ENCODE measurements at places on chromosomes 7 and 10.

DNA sequence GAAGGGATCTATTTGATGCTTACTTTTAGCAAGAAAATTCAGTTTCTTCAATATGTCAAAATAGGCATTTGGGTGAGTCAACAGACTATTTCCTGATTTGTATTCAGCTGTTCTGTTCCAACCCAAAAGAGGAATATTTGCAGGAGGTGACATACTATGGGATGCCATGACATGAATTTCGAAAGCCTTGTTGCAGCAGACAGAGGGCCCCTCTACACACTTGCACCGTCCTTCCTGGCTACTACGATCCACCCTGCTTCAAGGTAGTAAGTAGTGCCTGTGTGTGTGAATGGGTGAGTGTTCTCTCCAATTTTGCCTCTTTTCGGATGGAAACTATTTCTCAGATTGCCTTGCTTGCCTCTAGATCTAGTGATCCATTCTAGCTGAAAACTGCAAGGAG lies 413.0 kb upstream of the ADARB2 start:
- DNase-seq, result no peak

DNA sequence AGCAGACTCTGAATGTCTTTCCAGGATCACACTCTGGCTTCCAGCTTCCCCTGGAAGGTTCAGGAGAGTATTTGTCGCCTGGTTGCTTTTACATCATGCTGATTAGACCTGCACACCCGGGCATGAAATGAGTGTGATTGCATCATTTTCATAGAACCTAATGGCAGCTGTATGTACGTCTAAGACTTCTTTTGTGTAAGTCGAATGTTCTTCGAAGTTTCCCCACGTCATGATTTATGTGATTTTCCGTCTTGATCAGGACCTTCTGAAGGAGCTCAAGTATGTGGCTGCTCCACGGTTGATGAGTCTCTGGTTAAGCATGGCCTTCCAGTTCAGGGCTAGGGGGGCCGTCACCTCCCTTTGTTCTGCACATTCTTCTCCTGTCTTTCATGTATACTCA lies 4.5 kb downstream of the EIF4H start:
- DNase-seq, result no peak

DNA sequence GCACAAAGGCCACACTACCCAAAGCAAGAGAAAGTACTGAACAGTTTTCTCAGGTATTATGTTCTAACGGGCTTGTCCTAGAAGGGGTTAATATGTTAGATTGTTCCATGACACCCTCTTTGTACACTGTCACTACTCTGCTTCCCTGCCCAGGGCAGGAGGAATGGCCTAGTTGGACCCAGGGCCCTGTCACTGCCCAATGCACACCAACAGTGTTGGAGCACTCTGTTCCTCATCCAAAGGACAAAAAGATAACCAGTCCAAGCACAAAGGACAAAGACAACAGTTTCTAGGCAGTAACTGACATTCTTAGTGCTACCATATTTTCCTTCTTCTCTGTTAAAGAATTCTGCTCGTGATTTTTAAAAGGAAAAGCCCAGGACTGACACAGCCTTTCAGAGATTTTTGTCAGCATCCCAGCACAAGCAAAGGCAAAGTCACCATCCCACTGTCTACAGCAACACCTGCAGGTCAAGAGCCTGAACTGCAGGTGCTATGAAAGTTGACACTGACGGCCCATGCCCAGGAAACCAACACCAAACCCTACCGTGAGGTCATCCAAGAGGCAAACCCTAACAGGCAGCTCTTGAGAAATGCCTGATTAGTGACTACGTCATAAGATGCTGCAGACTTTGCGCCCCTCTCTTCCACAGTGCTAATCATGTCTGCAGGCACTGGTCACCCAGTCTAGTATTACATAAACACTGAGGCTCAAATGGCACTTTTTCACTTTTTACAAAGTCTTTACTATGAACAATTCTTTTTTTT lies 13.2 kb downstream of the NUDCD3 start:
- peak; percentile 84 for DNase-seq

DNA sequence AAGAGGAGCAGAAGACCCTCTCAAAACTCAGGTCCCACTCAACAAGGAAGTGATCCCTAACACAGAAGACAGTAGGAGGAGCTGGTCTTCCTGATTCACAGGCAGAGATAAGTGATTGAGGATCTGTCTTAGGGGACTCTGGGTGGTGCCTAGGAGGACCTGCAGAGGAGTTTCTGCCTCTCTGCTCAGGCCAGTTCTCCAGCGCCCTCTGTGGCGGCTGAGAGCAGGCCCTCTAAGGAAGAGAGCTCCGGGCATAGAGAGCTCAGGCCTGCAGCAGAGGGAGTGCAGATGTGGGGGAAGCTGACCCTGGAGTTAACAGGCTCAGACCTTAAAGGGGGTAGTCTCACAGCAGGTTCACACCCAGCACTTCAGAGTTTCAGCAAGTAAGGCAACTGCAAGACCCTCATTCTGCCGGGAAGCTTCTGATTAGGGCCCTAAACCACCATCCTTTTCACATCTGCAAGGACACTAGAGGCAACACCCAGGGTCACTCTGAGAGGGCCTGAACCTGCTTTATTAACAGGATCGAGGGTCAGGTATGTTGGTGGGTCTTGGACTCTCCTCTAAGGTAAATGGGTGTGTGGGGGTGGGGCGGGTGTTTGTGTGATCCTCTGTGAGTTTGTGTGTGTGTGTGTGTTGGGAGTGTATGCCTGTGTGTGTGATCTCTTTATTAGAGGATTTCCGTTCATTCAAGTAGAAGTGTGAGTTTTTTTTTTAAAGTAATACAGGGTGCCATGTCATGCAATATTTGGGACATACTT lies 57.6 kb upstream of the TARP start:
- no peak for DNase-seq

DNA sequence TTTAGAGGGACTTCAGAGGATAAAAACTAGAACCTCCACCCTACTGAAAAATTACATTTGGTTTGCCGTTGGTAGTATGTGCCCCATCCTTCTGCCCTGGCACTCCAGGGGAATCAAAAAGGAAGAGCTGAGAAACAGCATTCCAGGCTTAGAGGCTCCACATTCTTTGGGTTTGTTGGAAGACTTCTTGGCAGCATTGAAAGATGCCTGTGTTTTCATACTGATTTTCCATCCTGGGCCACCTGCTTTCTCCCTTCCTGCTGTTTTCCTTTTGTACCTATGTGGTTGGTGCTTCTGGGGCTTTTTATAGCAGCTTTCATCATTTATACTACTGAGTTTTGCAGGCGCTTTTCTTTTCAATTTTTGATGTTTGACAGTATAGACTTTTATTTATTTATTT lies 61.7 kb downstream of the AUTS2 start:
- DNase-seq, result no peak

- no peak for DNase-seq
Observed at GRCh38 chr10:122553341-122553740, 7.2 kb upstream of the DMBT1 start.

DNA sequence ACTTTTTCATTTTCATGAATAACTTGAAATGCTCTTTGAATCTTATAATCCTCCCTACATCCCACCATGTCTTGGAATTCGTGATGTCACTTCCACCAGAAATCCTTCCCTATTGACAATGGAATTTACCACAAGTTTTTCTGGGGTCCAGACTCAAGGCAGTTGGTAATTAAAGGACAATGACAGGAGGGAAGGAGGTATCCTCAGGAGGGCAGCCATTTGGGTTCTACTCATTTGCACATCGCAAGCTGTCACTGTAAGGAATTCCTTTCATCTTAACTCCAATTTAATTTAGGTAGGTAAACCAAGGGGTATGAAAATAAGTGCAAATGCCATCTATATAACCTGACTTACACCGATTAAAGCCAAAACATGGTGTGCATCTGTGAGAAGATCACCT lies 21.9 kb downstream of the LRRC17 start:
- DNase-seq, result no peak

- DNase-seq, result no peak
Observed at GRCh38 chr10:71378336-71379117, 18.2 kb upstream of the CDH23 start.

- DNase-seq, result no peak
Observed at GRCh38 chr7:48251766-48252165, 80.5 kb downstream of the ABCA13 start.

- DNase-seq, result no peak
Observed at GRCh38 chr10:108090476-108091215, 926.1 kb upstream of the SORCS1 start.

GRCh38 chr7:83117466-83117865 lies 45.2 kb downstream of the PCLO start:
- no peak for DNase-seq

- peak; percentile 50 for DNase-seq
Observed at GRCh38 chr7:82049442-82049841, 279.6 kb upstream of the HGF start.

GRCh38 chr10:110421512-110422138 lies 76.1 kb upstream of the DUSP5 start:
- no peak for DNase-seq

- no peak for DNase-seq
Observed at GRCh38 chr7:129519464-129519863, 17.1 kb downstream of the SMKR1 start.

DNA sequence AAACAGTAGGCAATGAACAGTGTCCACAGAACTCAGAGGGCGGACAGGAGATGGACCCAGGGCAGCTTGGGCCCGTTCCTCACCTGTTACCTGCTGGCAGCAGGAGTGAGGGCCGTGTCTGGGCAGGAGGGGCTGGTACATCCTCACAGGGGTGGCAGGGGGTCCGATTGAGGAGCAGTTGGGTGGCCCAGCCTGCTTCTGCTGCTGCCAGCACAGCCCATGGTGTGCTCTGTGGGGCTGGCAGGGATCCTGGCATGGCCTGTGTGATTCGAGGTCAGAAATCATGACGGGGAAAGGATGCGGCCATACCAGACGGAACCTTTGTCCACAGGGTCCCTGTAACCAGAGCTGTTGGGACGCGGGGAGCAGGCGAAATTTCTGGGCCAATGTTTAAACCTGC lies 49.6 kb downstream of the INPP5A start:
- no peak for DNase-seq

- no peak for DNase-seq
Observed at GRCh38 chr7:80273327-80273726, 138.7 kb downstream of the GNAI1 start.

DNA sequence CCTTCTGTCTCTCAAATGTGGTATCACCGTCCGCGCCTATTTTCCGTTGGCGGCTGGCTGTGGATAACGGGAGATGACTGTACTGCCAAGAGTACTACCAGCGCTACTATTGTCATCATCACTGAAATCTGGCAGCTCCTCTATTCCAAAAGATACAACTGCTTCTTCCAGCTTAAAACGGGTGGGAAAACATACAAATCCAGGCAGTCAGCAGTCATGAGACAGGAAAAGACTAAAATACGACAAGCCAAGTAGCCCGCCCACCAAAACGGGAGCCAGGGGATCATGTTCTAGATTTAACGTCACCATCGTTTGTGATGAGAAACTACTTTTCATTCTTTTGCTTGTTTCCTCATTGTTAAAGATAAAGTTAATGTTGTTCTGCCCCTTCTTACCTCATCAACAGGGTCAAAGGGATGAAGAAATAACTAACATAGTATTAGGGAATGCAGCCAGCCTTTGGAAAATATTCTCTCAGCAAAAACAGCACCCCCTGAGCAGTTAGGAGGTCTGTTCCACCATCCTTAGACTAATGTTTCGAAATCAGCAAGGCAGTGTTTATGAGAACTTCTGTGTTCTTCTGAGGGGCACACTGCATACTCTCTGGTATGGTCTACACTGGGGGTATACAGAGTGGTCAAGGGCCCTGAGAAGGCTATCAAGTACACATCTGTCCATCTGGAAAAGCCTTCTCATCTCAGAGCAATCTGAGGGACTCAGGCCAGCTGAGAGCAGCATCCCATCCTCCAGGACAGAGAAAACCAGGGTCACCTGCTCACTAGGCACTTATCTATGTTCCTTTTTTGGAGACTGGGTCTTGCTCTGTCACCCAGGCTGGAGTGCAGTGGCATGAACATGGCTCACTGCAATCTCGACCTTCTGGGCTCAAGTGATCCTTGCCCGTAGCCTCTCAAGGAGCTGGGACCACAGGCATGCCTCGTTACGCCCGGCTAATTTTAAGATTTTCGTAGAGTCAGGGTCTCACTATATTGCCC lies 47.5 kb downstream of the GNA12 start:
- no peak for DNase-seq

DNA sequence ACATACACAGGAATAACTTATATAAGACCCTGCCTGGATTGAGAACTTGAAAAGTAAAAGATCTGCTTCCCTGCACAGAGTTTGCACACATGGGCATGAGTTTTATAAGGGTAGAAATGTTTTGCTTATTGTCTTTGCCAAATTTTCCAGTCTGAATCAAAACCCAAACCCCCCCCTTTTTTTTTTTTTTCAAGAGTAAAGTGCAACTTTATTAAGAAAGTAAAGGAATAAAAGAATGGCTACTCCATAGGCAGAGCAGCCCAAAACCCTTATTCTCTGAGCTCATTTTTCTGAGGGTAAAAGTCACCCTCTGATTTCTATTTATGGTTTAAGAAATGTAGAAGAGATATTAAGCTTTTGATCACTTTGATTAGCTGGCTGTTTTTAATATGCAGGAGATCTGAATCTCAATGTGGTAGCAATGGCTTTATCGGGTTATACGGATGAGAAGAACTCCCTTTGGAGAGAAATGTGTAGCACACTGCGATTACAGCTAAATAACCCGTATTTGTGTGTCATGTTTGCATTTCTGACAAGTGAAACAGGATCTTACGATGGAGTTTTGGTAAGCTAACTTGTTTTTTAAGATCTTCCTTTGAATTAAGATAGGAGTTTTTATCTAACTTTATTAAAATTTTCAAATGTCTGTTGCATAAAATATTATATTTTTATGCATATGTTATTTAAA lies 18.7 kb downstream of the MIOS start:
- no peak for DNase-seq

- peak; percentile 5 for DNase-seq
Observed at GRCh38 chr10:127977357-127978009, 70.6 kb downstream of the PTPRE start.

- DNase-seq, result peak; percentile 25
Observed at GRCh38 chr10:49844775-49845595, 82.9 kb upstream of the OGDHL start.

DNA sequence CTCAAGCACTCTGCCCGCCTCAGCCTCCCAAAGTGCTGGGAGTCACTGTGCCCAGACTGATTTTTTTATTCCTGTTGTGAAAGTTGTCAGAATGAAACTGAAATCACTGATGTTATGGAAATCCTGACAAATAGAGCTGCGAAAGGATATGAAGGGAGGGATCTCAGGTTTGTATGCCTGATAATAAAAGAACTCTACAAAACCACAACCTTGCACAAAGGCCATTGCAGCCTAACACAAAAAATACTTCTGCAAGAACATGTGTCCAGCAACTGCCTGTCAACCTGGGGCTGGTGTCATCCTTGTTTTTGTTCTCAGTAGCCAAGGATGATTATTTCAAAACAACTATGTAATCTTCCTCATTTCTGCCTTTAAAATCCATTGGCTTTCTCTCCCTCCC lies 126.1 kb downstream of the NEBL start:
- no peak for DNase-seq

DNA sequence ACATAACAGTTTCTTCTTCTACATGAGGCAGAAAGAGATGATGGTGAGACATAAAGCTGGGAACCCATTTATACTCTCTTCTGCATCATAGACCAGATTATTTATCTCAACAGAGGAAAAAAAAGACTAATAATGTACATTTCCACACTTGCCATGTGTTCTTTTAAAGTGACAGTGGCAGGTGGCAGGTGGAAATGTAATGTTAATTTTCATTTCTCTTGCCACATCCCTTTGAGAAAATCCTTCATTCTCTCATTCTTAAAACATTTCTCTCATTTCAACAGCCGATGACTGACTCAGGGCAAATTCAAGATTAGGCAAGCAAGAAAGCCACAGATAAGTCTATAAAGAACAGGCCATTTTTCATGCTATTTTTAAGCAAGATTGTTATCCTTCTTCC lies 635.6 kb upstream of the SORCS1 start:
- DNase-seq, result no peak

GRCh38 chr7:4461531-4461930 lies 220.6 kb upstream of the FOXK1 start:
- no peak for DNase-seq

GRCh38 chr7:151631570-151631952 lies 111.9 kb upstream of the RHEB start:
- DNase-seq, result peak; percentile 38

Data from A549 (cell line).